NCI-H345 (cell line): ENCODE measurements at places on chromosomes 7 and 10.

- no peak for DNase-seq
These were observed 68.6 kb downstream of the UNCX start for GRCh38 chr7:1301054-1301881.

GRCh38 chr10:33353853-33354252 lies 19.4 kb upstream of the NRP1 start:
- no peak for DNase-seq

- DNase-seq: no peak
These were observed 30.4 kb upstream of the UCN3 start for GRCh38 chr10:5334196-5334880.

DNA sequence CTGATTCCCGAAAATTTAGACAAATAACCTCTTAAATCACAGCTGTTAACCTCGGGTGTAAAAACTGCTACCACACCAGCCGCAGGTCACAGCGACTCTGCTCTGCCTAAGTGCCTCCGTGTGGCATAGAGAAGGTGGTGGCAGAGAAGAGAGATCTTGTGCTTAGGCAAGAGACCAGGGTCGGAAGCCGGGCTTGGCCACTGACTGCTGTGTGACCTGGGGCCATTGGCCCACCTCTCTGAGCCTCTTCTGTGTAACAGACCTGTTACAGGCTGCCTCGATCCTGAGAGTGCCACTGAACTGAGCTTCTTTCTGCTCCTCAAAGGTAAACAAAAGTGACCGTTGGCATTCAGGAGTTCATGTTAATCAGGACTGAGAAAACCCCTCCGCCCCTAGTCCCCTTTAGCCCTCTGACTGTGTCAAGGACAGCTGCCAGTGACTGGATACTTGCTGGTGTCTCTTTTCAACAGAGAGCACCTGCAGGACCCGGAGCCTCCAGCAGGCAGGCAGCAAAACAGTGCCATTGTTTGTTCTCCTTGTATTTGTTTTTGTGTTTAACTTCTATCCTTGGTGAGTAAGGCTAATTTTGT lies 36.5 kb downstream of the ZMIZ1 start:
- peak; percentile 7 for DNase-seq

GRCh38 chr10:101217450-101218281 lies 11.6 kb downstream of the LBX1 start:
- DNase-seq: peak; percentile 44

- no peak for DNase-seq
These were observed 15.4 kb upstream of the TSPAN13 start for GRCh38 chr7:16738011-16738688.

- DNase-seq: no peak
These were observed 537.9 kb upstream of the MGMT start for GRCh38 chr10:128929131-128929530.

DNA sequence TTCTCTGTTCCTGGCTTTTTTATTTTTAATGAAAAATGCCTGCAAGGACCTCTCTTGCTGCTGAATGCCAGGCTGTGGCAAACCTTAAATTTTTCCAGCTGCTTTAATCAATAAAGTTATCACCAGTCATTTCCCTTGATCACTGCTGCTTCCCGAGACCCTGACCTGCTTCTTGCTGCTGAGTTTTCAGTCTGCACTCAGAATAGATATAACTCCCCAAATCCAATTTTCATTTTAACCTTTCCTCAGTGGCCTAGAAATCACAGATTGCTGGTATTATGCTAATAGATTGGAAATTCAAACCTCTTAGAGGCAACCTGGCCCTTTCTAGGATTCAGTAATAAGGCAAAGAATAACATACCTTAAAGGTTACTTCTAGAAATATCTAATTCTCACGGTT lies 43.7 kb downstream of the LHPP start:
- no peak for DNase-seq

DNA sequence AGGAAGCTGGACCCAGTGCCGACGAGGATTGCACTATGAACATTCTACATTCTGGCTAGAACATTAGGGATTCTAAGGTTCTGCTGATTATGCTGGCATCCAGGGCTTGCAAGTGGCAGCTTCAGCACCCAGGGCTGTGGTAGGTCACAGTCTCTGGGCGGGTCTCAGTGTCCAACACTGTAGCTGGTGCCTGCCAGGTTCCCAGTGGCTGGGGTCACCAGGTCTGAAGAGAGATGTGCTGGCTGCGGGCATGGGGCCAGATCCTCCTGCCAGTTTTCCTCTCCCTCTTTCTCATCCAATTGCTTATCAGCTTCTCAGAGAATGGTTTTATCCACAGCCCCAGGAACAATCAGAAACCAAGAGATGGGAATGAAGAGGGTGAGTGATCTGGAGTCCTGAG lies at the start of gene PTTG1IP2:
PTTG1IP2 (plus strand) TSS at position 86 of the 400 bp plus-strand sequence; CDS start at position 234, 148 bp downstream.
- DNase-seq: no peak

DNA sequence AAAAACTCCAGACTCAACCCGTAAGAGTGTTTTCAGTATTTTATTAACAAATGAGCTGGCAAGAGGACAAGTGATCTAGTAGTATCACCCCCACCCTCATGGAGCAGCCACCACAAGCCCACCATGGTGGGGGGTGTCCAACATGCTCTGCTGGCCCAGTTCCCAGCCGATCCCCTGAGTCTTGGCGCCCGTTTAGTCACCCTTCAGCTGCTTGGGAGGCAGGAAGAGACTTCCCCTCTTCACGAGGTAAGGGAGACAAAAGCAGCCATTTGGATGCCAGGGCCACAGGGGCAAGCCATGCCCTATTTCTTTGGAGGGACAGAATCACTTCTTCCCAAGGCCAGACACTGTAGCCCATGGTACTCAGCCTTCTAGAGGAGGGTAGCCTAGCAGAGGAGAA lies 54.1 kb downstream of the NOD1 start:
- no peak for DNase-seq

- DNase-seq: no peak
These were observed 165.7 kb upstream of the MAGI2 start for GRCh38 chr7:79619216-79619615.

DNA sequence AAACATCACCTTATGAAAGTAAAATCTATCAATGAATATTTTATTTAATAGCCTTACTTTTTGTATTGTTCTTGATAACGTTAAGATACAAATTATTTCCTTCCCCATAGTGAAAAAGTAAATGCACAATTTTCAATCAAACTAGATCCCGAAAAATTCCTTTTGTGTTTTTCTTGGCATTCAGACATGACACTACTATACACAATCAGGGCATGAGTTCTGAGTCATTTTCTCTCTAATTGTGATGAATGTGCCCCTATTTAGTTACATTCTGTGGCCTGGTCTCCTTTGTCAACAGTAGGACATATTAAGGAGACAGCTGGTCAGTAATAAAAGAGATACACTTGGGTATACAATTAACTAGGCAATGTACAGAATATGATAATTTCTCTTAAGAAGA lies 19.8 kb downstream of the COL1A2 start:
- DNase-seq: no peak

GRCh38 chr7:1647961-1648672 lies 22.0 kb upstream of the ELFN1 start:
- no peak for DNase-seq

DNA sequence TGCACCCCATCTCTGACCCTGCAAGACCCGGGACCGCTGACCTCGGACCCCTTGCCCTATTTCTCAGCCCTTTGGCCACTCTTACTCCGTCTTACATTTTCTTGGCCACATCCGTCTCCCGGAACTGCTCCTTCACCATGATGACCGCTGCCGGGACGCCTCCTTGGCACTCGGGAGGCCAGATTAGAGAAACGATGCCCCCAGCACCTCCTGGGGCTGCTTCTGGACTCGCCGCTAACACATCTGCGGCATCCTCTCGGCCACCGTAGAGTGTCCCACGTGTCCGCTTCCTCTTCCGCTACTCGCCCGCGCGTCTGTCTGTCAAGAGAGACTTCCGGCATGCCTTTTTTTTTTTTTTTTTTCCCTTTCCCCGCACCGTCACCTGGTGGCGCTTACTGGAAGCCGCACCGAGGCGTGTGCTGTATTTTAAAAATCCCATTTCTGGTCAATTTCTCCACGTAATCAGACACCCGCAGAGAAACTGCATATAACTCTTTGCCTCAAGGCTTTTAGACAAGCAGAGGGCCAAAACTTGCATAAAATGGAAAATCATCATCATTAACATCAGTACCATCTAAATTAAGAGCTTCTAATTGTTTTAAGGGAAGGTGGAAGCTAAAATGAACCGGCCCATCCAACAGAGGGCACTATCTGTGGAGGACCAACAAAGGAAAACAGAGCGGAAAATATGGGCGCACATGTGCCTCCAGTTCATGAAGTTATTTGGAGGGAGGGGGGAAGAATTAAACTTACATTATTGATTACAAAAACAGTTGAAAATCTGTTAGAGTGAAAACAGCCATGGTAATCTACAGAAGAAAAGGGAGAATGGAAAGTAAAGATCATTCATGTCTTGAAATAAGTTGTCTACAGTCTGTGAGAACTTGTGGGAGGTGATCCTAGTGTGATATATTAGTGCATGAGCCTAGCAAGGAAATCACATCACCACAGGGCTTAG lies at the start of gene POLR3A:
POLR3A (minus strand) TSS at position 247 of the 958 bp plus-strand sequence; CDS start at position 139, 108 bp downstream.
- peak; percentile 92 for DNase-seq

DNA sequence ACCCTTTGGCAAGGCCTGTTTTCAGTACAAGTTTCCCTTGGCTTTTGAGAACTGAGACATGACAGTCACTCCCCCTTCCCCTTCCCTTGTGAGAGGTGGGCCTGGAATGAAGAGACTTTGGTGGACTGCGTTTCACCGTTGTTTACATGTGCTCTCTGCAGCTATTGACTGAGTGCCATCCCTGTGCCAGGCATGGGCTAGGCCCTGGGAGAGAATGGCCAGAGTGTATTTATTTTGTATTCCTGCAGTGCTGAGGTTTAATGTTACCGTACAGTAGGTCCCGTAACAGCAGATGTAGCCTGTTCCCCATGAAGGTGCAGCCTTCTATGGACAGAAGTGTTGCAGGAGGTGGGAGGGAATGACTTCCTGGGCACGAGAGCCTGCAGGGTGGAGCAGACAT lies 50.0 kb downstream of the TACR2 start:
- peak; percentile 13 for DNase-seq

DNA sequence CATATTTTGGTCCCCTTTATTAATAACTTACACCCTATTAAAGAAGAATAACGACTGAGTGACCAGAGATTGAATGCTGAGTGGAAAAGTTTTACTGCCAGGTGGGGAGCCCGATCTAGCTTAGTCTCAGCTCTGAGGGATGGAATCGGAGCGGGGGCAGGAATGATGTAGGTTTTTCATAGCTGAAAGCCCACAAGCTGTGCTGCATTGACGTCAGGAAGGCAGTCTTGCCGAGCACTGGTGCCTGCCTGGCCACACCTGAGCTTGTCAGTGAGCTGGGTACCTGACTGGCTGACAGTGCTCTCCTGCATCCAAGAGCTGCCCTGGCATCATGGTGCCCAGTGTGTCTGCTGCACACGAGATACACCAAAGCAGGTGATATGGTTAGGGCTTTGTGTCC lies 34.8 kb downstream of the GRK5 start:
- no peak for DNase-seq

GRCh38 chr7:149196151-149196704 lies 882 bp downstream of the ZNF282 start:
- peak; percentile 4 for DNase-seq

DNA sequence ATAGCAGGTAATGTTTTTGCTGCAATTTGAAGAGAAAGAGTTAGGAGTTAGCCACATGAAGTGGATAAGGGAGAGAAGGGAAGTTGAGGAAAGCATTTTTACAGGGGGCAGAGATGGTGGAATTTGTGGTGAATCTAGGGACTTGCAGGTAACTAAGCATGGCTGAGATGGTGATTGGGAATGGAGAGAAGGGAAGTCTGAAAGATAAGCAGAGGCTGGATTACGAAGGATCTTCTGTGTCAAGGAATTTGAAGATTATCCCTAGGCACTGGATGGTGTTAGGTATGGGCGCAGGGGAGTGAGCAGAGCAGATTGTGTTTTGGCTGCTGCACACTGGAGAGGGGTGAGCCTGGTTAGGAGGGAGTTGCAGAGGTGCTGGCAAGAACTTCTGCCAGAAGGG lies 25.3 kb downstream of the ZRANB1 start:
- no peak for DNase-seq

DNA sequence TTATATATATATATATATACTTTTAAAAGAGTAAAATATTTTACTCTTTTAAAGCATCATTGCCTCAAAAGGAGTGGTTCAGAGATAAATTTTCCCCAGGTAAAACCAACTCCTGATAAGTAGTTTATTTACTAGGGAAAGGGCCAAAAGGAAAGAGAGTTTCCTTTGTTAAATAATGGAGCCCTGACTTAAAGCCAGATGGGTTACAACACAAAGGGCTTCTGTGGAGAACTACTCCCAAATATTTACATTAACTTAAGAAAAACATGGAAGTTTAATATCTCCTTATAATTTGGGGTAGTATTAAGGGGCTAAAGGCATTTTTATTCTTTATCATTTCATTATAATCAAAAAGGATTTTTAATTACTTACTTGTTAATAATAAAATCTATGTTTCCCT lies 8.5 kb upstream of the CAV1 start:
- DNase-seq: no peak

DNA sequence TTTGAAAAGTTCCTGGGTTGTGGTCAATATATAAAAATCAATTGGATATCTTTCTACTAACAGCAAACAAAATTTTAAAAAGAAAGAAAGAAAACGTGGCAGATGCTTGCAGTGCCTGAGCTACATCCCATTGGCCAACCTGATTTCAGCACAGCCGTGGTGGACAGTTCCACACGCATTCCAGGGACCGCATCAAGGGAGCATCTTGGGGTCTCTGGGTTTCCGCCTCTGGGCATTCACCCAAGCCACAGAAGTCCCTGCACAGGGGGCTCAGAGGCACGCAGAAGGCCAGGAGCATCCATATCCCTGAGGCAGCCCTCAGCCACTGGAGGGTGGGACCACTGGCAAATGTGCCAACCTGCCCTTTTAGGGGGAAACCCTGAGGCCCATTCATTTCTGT lies 254.5 kb upstream of the RNF32 start:
- no peak for DNase-seq
